ENCODE measurements at places on chromosomes 2 and 18.

- DNase-seq = no peak
Measured at GRCh38 chr2:241939541-241939940, 70.0 kb downstream of the RTP5 start.

DNA sequence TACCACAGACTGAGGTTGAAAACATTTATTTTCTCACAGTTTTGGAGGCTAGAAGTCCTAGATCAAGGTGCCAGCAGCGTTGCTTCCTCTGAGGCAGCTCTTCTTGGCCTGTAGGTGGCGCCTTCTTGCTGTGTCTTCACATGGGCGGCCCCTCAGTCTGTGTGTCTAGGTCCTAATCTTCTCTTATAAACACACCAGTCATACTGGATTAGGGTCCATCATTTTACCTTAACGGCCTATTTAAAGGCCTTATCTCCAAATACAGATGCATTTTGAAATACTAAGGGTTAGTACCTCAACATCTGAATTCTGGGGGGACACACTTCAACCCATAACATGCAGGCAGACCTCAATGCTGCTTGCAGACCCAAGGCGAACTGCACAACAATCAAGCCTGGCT, 4.4 kb upstream of the RMC1 start:
- peak; percentile 77 for DNase-seq

DNA sequence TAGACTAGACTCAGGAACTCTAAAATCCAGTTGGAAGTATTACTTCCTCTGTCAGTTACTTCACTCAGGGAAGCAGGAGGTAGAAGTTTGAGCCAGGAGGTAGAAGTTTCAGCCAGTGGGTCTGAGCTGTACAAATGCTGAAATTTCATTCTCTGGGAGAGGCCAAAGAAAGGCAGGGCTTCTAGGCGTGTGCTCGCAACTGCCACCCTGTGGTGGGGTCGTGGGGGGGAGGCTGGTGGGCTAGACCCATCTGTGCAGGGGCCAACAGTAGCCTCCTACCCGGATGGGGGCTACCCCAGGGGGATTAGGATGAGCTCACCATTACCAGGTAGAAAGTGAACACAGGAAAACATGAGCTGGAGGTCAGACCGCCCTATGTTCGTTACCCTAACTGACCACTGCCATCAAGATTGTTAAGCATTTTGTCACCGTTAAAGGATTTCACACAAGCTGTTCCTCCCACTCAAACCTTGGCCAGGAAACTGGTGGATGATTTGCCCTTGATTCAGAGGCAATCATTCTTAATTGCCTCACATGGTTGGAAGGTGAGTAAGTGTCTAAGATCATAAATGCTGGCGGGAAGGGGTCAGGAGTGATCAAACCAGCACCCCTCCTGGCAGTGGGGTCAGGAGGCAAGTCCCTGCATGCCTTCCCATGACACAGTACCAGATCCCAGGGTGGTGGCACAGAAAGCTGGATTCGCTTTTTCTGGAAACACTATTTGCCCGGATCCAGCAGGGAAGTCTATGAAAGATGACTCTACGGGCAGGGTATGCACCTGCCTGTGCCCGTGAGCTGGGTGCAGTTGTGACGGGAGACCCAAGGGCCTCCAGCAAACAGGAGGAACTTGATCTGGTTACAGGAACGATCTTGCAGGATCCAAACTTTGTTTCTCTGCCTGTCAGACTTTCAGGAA, 5.2 kb upstream of the FHL2 start:
- DNase-seq = no peak

DNA sequence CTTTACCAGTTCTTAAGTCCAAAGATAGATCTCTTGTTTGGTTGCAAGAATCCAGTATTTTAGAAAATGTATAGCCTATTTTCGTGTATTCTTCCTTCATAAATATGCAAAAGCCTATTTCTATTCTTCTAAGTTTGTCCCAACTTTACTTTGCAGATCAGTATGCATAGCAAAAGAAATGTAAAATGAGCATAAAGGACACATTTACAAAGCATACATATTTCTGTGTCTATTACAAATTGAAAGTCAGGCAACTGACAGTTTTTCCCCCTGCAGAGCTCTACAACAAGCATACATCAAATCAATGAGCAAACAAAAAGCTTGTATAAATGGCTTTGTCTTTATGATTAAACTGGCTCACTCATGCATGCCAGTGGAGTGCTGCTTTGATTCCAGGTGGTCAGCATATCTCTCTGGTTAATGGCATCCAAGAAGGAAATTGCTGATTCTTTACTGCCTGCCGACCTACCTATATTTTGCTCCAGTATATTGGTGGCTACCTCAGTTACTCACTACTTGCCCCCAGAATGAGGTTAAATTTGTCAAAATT, 10.0 kb upstream of the VPS54 start:
- DNase-seq = no peak

DNA sequence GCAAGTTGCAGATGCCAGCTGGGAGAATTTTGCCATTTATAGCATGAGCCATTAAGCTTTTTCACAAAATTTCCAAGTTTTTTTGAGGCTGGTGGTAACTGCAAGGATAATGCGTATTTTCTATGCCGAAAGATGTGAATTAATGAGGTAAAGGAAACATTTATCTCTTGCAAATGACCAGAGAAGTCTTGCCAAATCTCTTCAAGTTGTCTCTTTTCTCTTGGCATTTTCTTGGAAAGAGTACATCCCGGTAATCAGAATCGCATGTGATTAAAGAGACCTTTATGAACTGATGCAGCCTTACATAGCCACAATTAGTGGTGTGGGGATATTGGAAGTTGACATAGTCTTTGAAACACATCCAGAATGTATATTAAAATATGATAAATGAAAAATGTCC, 136.5 kb upstream of the MMADHC start:
- DNase-seq = no peak

GRCh38 chr2:232479341-232480200, 8.1 kb downstream of the ECEL1 start:
- no peak for DNase-seq

- DNase-seq = no peak
Measured at GRCh38 chr2:17587469-17587868, 47.0 kb downstream of the VSNL1 start.

DNA sequence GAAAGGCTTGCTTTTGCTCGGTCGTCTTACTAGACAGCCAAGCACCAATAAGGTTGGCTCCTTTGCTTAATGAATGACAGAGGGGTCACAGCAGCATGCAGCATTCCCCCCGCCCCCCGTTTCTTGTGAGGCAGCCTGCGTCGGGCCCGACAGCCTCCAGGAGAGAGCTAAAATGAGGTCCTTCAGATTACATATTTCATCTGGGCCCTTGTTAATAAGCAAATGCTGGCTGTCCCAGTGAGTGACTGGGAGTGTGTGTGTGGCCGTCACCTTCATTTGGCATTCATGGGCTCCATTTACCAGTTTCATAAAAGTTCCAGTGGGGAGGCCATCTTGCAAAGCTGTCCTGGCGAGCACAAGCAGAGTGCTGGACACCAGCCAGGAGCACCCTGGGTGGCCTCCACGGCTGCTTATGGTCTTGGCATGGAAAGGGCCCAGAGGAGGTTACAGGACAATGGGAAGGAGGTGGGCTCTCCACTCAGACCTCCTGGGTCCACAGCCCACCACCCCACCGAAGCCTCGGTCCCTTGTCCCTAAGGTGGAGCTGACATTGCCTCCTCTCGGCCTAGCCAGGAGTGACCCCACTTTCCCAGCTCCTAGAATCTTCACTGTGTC, 37.2 kb downstream of the ODC1 start:
- DNase-seq = no peak

DNA sequence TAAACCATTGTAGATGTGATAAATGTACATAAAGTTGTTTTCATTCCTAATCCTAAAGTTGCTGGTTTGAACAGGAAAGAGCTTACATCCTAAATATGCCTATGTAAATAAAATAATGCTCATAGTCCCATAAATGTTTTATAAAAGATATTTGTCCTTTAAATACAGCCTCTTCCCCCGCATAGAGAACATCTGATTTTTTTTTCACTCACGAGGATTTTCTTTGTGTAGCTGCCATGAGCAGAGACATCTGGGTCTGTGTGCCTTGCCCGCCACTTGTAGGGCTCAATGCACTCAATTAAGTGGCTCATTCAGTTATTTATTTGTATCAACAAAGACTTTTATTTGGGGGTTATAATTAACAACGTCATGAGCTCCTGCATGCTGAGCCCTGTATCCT, 72.8 kb downstream of the SOWAHC start:
- DNase-seq = no peak

- DNase-seq = no peak
Measured at GRCh38 chr2:223560749-223561435, 41.3 kb downstream of the SCG2 start.

GRCh38 chr2:18078216-18078615, 199.7 kb downstream of the KCNS3 start:
- no peak for DNase-seq

DNA sequence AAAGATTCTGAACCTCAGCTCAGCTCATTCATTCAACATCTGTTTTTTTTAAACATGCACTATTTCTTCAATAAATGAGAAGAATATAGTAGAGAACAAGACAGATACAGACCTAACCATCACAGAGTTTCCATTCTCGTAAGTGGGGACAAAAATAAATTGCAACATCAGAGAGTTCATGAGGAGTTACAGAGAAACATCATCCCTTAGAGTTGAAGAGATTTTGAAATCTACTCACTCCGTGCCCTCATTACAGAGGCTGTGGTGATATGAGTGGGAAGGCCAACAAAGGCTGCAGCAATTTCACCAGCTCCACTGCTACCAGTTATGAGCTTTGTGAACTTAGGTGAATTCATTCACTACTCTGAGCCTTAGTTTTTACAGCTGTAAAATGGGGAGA, 399.3 kb downstream of the BCL11A start:
- no peak for DNase-seq

DNA sequence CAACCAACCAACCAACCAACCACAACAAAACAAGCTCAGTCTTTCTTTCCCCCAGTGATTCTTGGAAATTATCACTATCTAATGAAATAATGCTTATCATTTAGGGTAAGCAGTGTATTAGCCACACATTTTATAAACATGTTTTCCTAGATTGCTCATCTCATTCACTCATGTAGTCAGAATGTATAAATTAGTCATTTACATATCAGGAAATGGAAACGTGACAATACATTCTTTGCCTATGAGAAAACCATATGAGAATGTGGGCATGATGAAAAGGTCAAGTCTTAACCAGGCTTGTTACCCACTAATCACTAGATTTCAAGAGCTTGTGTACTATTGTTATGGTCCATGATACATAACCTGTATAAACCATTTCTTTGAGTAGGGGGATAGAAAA, 1583.4 kb upstream of the PIK3C3 start:
- DNase-seq = no peak

DNA sequence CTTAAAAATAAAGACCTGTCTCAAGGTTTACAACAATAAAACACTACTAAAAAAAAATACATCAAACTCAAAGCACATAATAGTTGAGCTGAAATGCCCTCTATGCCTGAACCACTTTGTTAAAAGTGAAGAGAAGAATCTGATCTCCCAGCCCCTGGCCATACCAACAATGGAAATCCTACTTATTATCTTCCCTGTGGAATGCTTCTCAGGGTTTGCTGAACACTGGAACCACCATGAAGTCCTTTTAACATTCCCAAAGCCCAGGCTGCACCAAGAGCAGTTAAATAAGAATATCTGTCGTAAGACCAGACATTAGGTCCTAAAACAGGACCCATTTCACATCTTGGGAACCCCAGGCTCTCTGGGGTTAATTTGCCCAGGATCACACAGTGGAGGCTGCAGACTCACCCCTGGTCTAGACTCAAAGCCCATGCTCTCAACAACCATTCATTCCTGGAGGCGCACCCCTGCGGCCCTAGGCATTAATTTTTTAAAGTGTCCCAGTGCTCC, 285.8 kb downstream of the STK39 start:
- no peak for DNase-seq

- no peak for DNase-seq
Measured at GRCh38 chr2:105972246-105972645, 221.9 kb downstream of the UXS1 start.

DNA sequence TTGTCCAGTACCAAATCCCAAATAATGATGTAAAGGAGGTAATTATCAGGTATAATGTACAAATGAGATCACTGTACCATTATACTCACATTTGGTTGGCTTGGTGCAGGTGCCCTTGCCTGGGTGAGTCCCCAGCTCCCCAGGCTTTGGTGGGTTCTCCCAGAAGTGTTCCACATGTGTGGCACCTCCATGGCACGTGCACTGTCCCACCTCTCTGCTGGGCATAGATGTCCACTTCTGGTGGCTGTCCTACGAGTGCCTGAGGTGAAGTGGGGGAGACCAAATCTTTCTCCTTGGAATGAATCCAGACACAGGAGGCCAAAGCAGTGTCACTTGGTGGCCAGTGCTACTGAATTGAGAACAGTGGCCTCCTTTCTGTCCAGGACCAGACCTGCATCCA, 162.4 kb upstream of the SESTD1 start:
- DNase-seq = no peak

GRCh38 chr2:231820786-231821303, 34.6 kb downstream of the COPS7B start:
- DNase-seq = no peak

Data from stimulated activated CD8-positive, alpha-beta memory T cell treated with anti-CD3 and anti-CD28 coated beads, Interleukin-4, amount 100 ng/mL, for 48 hours (primary cell).